ENCODE measurements at places on chromosomes 3 and 15.

DNA sequence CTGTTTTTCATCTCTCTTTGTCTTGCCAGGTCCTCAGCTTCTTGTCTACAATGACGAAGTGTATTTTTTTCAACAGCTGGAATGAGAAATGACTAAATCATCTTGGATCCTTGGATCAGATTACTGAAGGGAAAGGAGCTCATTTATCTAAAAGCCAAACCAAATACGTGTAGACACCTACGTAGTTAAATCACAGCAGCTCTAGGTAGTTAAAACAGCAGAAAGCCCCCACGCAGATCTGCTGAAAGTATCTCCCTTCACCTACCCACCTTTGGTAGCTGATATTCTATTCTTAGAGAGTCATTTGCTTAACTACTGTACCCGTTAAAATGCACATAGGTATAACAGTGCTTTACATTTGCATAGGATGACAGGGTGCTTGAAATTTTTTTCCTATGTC, 105.5 kb upstream of the WNT5A start:
- DNase-seq: no peak

- DNase-seq: no peak
Observed at GRCh38 chr3:34267088-34267487, 468.7 kb downstream of the PDCD6IP start.

DNA sequence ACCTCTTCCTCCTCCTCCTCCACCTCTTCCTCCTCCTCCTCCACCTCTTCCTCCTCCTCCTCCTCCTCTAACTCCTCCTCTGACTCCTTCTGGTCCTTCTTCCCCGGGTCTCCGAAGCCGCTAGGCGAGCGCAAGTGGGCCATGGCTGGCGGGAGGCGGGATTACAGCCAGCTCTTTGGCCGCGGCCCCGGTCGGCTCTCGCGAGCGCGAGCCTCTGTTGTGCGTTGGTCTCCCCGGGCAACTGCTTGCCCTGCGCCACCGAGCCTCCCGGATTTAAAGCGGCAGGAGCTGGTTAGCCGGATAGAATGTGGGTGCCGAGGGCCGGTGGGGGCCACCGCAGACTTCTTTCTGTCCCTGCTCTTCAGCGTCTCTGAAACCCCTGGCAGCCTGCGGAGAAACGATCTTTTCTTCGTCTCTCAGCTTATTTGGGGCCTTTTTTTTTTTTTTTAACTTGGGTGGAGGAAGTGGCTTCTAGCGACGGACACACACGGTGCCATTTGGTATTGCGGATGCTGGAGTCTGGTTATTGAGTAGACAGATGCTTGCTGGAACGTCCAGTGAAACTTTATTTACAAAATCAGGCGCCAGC, at the start of gene ERICH6:
Gene ERICH6, minus strand, starts transcription at position 165 of the 589 bp plus-strand sequence. Its CDS starts 22 bp downstream, at position 143.
- peak; percentile 61 for DNase-seq

- no peak for DNase-seq
Observed at GRCh38 chr3:138219255-138219654, 32.2 kb downstream of the ARMC8 start.

- no peak for DNase-seq
Observed at GRCh38 chr3:22306454-22306853, 555.4 kb upstream of the ZNF385D start.

- DNase-seq: no peak
Observed at GRCh38 chr3:9248522-9249271, 749 bp downstream of the SRGAP3 start.

- peak; percentile 81 for DNase-seq
Observed at GRCh38 chr15:58331913-58332675, 99.7 kb upstream of the LIPC start.

DNA sequence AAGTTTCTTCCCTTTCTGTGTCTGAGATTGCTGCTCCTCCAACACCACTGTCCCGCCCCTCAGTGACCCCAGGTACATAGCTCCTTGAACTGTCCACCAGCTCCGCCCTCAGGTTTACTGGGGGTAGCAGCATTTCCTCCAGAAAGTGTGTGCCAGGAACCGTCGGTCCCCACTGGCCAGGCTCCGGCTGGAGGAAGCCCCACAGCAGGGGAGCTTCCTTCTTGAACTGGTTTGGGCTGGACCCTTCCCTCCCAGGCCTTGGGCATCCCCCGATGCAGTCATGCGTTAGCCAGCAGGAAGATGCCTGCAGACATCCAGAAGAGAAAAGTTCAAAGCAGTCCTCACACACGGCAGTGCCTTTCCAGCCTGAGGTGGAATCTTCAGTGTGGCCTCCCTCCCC, 19.7 kb downstream of the PAK6 start:
- no peak for DNase-seq

DNA sequence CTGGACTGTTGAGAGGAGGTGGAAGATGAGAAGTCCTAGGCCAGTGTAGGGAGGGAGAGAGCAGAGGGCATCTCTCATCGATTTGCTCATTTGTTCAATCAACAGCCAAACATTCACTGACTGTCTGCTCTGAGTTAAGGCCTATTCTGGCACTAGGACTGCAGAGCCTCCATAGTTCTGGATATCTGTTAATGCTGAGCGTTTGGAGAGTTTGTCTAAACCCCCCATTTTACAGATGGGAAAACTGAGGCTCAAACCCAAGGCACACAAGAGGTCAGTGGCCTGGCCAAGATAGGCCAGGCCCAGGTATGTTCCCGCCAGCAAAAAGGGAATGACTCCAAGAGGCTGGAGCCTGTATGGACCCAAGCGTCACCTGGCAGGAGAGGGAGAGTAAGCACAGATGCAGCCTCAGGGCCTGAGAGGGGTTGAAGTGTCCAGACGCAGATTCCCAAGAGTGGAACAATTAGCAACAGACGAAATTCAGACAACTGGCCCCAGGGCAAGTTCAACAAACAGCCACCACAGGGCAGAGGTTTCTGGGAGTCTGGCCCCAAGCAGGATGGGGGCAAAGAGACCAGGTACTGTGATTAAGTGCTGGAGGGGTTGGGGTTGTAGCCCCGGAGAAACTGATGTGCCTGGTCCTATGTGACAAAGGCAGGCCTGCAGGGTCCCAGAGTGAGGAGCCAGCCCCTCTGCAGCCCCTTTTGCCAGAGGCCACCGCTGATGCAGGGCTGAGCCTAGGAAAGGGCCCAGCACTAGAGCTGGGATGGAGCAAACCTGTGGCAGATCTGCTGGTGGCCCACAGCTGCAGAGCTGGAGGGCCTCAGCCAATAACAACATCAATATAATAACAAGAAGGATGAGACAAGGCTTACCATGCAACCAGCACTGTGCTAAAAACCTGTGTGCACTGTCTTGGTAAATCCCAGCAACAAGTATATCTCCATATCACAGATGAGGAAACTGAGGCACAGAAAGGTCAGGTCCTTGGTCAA, 245.1 kb upstream of the TLE3 start:
- no peak for DNase-seq

DNA sequence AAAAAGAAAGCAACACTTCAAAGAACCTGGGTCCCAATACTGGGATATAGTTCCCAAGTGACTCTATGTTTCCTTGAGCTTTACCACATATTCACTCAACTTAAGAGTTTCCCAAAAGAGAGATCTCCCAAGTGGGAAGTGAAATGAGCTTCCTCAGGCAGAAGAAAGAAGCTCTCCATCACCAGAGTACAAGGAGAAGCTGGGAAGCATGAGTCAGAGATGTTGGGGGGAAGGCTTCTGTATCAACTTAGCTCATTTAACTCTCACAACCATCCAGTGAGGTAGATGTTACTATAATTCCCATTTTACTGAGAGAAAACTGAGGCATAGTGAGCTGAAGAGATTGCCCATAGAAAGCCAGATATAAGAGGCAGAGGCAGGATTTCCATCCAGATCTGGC, 47.0 kb upstream of the TRIM42 start:
- no peak for DNase-seq

DNA sequence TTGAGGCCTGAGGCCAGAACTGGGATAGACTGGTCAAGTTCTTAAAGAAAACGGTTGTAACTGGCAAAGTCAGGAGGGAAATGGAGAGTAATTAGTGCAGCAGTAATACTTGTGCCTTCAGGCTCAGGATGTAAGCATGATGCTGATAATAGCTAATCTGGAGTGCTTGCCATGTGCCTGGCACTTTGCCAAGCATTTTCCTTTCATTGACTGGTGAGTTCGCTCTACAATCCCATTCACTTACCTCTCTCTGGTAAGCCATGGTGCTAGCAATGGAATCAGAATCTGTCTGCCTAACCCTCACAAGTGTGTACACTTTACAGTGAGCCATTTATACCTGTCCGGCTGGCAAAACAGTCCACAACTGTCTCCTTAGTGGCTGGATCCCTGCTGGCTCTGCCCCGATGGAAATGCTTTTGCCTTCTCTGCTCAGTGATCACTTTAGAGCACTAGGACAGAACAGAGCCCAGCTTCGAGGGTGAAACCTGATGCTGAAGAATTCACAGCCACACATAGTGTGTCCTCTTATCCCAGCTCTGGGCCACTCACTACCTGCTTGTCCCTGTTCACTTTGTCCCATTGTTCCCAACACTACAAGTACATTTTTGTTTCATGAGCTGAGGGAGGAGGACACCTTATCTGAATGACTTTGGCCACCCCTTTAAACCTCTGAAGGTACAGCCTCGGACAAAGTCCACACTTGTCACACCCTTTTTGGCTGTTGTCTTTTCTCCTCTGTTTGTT, 10.3 kb downstream of the CHP1 start:
- no peak for DNase-seq

DNA sequence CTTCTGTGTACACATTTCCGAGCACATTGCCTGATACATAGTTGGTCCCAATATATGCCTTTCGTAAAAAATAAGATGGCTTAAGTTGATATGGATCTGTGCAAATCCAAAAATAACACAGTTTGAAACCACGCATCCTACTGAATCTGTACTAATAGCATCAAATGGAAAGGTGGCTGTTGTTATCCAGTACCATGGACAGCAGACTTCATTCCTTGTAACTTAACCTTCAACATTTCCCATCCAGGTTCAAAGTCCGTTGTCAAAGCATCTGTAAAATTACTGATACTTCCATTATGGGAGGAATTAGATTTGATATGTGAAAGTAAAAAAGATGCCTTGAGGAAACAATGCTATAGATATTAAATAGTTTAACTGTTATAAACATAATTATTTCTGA, 65.5 kb upstream of the C3orf49 start:
- no peak for DNase-seq

DNA sequence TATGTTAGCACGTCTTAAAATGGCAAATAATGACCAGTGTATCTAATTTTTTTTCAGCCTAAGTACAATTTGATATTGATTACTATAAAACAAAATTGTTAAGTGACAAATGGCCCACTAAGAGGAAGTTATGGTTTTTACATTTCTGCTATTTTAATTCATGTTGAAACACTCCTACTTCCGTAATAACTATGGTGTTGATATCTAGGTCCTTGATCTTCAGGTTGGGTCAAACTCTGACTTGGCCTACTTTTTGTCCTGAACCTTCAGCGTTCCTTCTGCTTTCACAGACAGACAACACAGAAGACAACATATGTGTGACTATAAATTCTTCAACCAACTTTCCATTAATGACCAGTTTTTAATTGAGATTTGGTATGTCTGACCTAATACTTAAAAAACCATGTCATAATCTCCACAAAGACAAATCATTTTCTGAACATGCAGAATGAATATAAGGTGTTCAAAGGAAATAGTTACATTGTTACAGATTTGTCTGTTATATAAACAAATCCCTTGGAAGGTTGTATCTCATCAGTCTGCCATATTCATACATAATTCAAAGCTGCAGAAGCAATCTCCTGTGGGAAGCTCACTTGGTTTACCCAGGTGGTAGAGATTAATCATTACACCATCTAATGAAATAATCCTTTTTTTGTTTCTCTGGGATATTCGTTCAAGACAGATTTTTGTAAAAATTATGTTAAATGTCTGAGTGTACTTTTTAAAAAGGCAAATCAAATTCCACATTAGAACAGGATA, 92.1 kb upstream of the TSPAN3 start:
- DNase-seq: no peak

DNA sequence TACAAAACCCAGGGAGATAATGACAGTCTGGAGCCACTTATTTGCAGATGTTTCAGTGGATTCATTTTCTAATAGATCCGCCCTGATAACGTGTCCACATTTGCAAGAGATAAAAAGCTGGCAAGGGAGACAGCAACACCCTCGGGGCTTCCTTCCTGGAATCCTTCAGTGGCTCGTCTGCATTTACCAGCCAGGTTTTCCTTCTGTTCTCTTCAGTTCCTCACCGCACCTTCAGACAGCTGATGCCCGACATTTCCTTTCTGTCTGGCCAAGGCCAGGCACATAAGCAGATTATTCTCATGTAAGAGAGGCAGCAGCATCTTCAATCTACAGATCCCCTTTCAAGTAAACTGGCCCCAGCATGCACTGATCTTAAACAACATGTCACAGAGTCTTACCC, 56.2 kb upstream of the SPATA12 start:
- no peak for DNase-seq

DNA sequence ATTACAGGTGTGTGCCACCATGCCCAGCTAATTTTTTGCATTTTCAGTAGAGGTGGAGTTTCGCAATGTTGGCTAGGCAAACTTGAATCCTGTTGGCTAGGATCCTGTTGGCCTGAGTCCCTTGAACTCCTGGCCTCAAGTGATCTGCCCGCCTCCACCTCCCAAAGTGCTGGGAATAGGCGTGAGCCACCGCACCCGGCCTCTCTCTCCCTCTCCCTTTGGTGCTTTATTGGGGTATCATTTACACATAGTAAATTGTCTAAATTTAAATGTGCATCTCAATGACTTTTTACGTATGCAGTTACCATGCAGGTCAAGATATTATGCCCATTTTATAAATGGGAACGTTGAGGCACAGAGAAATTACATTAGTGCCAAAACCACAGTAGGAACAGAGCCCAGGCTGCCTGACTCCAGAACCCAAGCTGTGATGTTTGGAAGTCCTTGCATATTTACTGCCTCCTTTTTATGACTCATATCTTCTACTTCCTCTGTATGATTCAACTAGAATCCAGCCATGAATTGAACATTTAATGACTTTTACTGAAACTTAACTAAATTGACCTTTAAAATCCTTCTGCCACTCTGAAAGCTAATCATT, 34.0 kb upstream of the RPP14 start:
- DNase-seq: no peak

DNA sequence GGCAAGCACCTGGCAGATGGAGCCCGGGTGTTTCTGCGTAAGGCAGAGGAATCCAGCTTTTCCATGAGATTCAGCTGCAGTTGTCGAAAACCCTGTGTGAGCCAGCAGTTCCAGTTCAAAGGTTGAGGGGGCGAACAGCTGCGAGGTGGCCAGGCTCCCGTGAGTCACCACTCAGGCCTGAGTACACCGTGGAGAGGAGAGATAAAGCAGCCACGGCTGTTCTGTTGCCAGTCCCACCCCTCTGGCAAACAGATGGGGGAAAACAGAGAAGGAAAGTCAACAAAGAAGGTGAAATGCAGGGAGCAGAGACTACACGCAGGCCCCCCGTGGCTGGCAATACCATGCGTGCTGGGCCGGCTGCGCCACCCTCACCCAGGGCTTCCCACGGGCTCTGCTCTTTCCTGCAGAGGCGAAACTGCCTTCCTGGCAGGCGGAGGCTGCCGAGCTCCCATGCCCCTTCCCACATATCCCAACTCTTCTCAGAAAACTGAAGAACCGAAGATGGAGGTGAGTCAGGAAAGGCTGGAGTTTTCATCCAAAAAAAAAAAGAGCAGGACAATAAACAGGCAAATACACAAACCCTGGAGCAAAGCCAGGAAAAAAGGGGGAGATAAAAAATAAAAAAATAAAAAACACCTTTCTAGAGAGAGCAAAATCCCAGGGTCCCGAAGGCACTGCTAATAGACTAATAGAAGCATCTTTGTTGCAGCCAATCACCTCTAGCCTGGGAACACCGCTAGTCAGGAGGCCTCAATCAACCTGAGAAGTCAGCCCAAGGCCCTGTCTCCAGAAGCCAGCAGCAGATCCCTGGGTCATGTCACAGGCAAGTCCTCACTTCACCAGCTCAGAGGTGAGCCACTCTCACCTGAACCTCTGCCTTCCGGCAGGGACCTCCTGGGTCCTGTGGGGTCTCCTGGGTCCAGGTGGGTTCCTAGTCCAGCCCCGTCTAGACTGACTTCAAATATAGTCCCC, 37.7 kb downstream of the FAM174B start:
- no peak for DNase-seq

Measured in stimulated activated CD8-positive, alpha-beta memory T cell treated with anti-CD3 and anti-CD28 coated beads, Interleukin-12 subunit alpha, Interleukin-12 subunit beta, amount 100 ng/mL, for 4 hours (primary cell).